Activated CD4-positive, alpha-beta T cell treated with anti-CD3 and anti-CD28 coated beads, Interleukin-10, Interleukin-2, amounts not matched to agents 100 ng/mL and 50 ng/mL, durations not matched to agents 16 hours and 8 hours (primary cell): ENCODE measurements at places on chromosomes 3 and 15.

DNA sequence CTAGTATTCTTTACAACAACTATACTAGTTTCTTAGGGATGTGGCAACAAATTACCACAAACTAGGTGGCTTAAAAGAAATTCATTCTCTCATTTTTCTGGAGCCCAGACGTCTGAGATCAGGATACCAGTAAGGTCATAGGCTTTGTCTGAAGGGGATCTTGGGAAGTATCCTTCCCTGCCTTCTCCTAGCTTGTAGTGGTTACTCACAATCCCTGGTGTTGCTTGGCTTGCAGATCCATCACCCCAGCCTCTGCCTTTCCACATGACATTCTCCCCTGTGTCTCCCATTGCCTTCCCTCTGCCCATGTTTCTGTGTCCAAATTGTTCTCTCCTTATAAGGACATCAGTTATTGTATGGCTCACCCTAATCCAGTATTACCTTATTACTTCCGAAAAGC, 24.3 kb upstream of the CLDN1 start:
- no peak for DNase-seq

DNA sequence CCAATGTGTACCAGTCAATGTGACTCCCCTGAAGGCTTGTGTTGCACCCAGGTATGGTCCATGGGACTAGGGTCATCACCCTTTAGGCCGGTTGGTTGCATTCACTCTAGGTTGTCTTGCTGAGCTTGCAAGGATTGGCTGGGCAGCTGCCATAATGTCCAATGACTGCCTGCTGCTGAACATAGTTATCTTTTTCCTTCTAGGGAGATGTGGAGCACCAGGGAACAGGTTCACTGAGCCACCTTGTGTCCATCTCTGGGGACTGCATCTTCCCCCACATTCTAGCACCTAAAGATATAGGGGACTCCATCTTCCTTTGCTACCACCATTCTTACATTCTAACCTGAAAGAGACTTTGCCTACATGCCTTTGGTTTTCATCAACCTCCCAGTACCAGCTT, 580.4 kb upstream of the TBL1XR1 start:
- peak; percentile 57 for DNase-seq

GRCh38 chr3:81274671-81275070, 486.8 kb downstream of the GBE1 start:
- DNase-seq: no peak

GRCh38 chr3:151974067-151974466, 100.6 kb downstream of the SUCNR1 start:
- DNase-seq: no peak

DNA sequence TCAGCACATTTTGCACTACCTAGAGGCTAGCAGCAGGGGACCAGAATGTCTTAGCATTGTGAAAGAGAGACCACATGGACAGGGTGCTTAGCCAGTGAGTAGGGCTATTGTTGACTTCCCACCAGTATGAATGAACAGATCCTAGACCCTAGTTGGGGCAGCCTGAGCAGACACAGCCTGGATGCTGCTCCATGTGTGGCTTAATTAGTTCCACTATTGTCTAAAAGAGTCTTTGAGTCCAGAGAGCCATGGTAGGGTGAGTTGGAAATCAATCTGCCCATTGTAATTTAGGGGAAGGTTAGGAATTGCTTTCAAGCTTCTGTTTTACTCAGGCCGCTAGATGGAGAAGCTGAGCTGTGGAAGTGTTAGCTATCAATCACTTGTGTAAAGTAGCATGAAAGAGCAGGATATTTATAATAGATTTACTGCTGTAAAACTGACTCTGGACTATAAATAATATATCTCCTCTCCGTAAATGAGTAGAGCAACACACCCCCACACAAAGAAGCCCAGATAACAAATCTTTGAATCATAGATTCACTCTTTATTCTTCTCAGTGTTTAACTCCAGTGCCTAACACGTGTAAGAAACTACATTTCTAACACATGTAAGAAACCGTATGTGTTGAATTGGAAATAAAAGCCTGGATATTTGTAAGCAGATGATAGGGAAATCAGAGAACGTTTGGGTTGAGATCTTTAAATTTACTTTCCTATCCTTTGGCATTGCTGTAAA, 4.1 kb upstream of the GCSAM start:
- DNase-seq: peak; percentile 52

GRCh38 chr15:90320062-90320884, 31.8 kb upstream of the ZNF774 start:
- peak; percentile 82 for DNase-seq

- no peak for DNase-seq
These were observed 421.3 kb downstream of the FOXP1 start for GRCh38 chr3:71162221-71162620.

DNA sequence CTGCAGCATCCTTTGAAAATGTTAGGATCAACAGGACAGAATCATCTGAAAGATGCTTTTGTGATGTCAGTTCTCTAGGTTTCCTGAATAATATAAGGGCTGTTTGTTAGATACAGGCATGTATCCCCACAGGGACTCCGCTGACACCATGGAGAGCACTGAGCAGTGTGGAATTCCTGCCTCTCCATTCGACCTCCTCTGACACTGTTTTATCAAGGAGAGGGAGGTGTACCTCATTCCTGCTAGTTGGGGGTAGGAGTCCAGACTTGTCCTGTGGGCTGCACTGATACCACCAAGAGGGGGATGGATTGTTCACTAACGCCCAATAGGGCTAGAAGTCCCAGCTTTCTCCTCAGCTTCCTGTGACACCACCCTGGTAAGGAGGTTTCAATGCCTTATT, 46.6 kb downstream of the LARS2 start:
- DNase-seq: no peak
